ENCODE measurements at places on chromosomes 12 and 14.
A peak's percentile ranks its signal among the peaks of the same experiment; 100 is the strongest.

DNA sequence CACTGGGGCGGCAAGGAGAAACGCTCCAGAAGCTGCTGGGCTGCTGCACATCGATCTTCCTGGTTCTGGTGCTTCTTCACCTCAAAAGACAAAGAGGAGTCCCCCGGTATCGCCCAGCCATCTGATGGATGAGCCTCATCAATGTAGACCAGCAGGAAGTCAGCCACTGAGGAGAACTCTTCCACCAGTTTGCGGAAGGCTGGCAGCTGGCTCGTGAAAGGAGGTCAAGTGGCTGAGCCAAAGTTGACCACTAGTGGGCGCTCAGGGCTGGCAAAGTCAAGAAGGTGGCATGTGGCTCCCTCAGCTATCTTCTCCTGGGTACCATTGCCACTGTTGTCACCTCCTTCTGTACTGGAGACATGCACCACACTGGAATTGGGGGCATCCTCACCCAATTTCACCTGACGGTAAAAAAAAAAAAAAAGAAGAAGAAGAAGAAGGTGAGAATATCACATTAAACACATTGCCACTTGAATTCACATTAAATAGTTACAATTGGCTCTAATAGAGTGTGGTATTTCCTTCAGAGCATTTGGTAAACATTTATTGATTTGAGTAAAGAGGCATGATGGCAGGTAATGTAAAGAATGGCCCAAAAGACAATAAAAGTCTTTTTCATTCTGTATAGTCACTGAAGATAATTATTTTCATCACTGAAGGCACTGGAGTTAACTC lies 8.3 kb downstream of the DIO2 start:
- peak; percentile 25 for DNase-seq

GRCh38 chr14:68358500-68358899 lies 434.4 kb downstream of the ZFP36L1 start:
- DNase-seq: no peak

DNA sequence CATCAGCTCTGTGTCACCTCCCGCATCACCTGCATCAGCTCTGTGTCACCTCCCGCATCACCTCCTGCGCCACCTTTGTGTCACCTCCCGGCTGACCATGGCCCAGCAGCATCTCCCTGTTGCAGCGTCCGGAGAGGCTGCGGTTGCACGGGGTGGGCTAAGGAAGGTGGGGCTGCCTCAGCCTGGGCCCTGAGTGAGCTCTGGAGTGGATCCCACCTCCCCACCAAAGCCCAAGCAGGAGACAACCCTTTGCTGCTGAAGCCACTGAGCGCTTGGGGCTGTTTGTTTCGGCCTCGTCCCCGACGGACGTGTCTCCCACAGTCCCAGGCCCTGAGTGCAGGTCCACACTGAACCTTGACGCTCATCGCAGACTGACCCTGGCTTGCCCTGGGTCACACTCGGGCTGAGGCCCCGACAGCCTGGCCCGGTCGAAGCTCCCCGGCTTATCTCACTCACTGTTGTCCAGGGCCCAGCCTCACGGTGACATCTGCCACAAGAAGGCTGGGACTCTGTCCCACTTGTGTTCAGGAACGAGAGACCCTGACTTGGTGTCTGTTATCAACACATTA lies 12.2 kb downstream of the TMEM121 start:
- no peak for DNase-seq

GRCh38 chr12:71546322-71546861 lies 106.8 kb downstream of the LGR5 start:
- no peak for DNase-seq

- DNase-seq: peak; percentile 50
Measured at GRCh38 chr14:37116933-37117849, 55.2 kb downstream of the SLC25A21 start.

- peak; percentile 92 for DNase-seq
Measured at GRCh38 chr14:69039288-69039628, 60.2 kb upstream of the ACTN1 start.

All from ELR (cell line).